Breast epithelium (tissue), 4 donors: ENCODE measurements at places on chromosomes 1 and 21. TPM values are rescaled to one million over a fixed set of nuclear protein-coding genes. Genes with fewer than 3 reads are reported as not detected.

DMRTA2 gene
- not detected for total RNA-seq

- DNase-seq, result no peak
Observed at GRCh38 chr1:158818560-158818959, 12.6 kb upstream of the MNDA start.

RNU1-1 gene
- under 0.01 TPM for total RNA-seq

- DNase-seq, result no peak
Observed at GRCh38 chr1:168979276-168979675, 127.2 kb upstream of the ATP1B1 start.

- DNase-seq, result no peak
Observed at GRCh38 chr21:33293136-33293535, 27.0 kb downstream of the IL10RB start.

GRCh38 chr1:230906226-230906625 is 37.9 kb upstream of the C1orf198 start:
- DNase-seq, result no peak

- DNase-seq, result no peak
Observed at GRCh38 chr1:93964777-93965200, 55.6 kb upstream of the GCLM start.

- no peak for DNase-seq
Observed at GRCh38 chr1:166040202-166040997, 126.4 kb downstream of the FAM78B start.

DNA sequence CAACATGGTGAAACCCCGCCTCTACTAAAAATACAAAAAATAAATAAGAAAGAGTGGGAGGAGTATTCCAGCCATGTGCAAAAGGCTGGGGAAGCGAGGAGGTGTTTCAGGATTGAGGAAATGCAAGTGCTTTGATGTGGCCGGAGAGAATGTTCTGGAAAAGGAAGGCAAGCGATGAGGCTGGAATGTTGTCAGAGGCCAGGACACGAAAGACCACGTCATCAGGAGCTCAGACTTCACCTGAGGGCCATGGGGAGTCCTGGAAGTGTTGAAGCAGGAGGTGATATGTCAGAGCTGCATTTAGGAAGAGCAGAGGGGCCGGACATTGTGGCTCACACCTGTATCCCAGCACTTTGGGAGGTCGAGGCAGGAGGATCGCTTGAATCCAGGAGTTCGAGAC is 10.9 kb upstream of the THEMIS2 start:
- no peak for DNase-seq

SPATA45 gene
- total RNA-seq, result not detected

TTC24 gene
- not detected for total RNA-seq

- no peak for DNase-seq
Observed at GRCh38 chr1:197195100-197195499, 48.6 kb upstream of the ASPM start.

GRCh38 chr1:226736001-226736907 is 2.8 kb downstream of the ITPKB start:
- DNase-seq, result no peak

GRCh38 chr1:221834698-221835513 is 93.0 kb upstream of the DUSP10 start:
- DNase-seq, result no peak

LINGO4 gene
- 0.16 TPM for total RNA-seq

LYPD8 gene
- total RNA-seq, result 1.6 TPM
